ENCODE measurements at places on chromosomes 3 and 15. TPM values are rescaled to one million over a fixed set of nuclear protein-coding genes. Genes with fewer than 3 reads are reported as not detected.

- ATAC-seq: no peak
These were observed 512.6 kb upstream of the NAALADL2 start for GRCh38 chr3:174346571-174346970.

GRCh38 chr3:101807888-101808287 is 28.9 kb downstream of the NXPE3 start:
- ATAC-seq: no peak

DNA sequence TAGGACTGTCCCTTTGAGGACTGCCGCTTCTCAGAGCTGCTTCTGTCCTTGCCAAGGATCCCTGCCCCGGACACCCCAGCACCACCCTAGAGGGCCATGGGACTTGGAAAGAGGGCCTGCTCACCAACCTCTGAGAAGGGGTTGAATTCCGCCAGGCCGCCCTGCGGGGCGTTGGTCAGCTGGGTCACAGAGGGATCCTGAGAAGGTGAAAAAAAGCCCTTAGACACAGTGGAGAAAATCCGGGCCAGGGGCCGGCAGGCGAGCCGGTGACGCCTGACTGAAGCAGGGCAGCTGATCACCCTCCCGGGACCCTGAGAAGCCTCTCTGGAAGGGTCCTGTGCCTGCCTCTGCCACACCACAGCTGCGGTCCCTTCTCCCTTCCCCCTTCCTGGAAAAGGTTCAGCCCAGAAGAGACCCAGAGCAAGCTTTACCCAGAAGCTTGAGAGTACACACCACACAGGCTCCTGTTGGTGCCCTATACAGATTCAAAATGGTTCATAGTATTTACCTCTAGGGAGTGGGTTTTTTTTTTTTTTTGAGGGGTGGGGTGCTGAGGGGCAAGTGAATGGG is 11.6 kb upstream of the ULK3 start:
- no peak for ATAC-seq

Gene MEX3B
- 0.48 TPM for total RNA-seq

- no peak for ATAC-seq
These were observed 21.5 kb upstream of the C3orf62 start for GRCh38 chr3:49298511-49298910.

Gene DGKG
- 0.40 TPM for total RNA-seq

Gene GJD2
- not detected for total RNA-seq

DNA sequence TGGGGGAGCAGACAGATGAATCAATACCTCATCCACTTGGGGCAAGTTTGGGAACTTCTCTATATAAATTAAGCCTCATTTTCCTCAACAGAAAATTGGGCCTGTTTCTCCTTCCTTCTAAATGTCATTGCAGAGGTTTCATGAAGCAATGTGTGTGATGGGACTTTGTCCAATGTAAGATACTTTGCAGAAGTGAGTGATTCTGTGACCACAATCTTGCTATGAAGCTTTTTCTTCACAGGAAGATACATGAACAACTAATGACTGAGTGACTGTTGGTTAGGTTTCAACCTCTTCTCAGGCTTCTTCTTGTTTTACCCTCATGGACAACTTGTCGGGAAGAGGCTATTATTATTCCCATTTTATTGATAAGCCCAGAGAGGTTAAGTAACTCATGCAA is 11.0 kb downstream of the TMEM45A start:
- no peak for ATAC-seq

Gene ROBO2
- 7.1 TPM for total RNA-seq

- no peak for ATAC-seq
These were observed 1.6 kb upstream of the TKT start for GRCh38 chr3:53257465-53257864.

- no peak for ATAC-seq
These were observed 207.3 kb downstream of the NECTIN3 start for GRCh38 chr3:111278959-111279358.

DNA sequence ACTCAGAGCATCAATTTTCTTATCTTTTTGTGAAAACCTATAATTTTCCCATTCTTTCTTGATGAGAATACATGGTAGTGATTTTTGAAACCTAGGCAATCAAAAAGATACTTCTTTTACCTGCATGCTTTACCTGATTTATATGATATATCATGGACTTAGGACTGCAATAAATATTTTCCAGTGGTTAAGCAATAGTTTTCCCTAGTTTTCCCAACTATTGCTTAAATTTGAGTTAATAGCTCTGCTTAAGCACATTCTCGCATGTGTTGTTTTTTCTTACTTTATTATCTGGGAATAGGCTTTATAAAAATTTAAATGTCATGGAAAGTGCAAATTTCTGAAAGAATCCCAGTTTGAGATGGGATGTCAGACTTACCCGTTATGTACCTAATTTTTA is 465.1 kb upstream of the BCHE start:
- ATAC-seq: no peak

DNA sequence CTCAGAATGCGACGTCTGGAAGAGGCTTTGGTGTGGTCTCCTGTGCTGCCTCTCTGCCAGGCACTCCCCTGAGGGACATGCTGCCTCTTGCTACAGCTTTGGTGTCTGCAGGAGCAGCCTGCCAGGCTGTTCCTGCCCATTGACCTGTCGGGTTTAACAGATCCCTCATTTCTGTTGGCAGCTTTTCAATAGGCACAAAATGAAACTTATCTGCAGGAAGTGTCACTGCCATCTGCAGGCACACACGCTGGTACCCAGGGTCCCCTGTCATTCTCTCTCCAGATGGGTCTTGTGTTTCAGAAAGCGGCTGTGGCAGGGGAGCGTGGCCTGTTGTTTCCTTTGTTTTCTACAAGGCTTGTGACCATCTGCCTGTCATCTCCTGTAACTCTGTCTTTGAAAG is 328.3 kb upstream of the CHRM5 start:
- ATAC-seq: no peak
